Bronchial epithelial cell (primary cell): ENCODE measurements at places on chromosomes 1 and 21.

GRCh38 chr1:77631751-77632150, 50.7 kb downstream of the ZZZ3 start:
- DNase-seq, result no peak

DNA sequence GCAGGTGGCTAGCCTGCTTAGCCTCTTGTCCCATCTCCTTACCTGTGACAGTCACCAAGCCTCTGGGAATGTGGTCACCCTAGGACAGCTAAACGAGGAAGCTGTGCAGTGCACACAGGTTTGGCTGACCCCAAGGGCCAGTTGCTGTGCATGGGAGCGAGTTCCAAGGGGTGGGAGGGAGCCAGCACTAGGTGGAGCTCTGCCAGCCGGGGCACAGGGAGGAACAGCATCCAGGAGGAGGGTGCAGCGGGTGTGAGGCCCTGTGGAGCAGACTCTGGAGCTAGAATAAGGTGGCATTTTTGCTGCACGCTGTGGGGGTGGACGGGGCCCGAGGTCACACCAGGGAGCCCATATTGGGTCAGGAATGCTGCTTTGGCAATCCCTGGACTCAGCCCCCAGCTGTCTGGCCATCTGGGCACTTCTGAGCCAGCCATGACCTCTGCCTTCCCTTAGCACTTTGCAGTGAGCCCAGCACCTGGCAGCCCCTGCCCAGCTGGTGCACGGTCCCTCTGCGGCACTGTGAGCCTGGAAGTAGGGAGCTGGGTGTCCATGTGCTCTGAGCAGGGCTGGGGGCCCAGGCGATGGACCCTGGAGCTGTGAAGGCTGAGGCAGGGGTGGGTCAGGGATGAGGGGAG, 8.7 kb downstream of the PDXK start:
- DNase-seq, result no peak

GRCh38 chr1:17433261-17433660, 6.2 kb downstream of the RCC2 start:
- no peak for DNase-seq

- DNase-seq, result no peak
These were observed 8.3 kb downstream of the OTUD7B start for GRCh38 chr1:150002217-150002616.

DNA sequence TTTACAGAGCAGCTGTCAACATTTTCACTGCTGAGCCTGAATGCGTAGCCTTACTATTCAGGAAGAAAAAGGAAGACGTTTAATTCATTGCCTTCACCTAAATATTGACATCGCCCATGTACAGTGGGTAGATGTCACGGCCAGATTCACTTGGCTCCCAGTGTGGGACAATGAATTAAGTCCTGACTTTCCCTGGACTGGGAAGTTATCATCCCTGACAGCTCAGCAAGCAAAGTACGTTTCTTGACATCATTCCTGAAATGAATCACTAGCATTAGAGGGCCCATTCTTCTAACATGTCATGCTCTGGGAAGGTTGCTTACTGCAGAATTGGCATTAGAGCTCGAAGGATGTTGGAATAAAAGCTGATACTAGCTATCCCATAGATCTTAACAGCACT, 37.8 kb downstream of the LRRC53 start:
- DNase-seq, result no peak

DNA sequence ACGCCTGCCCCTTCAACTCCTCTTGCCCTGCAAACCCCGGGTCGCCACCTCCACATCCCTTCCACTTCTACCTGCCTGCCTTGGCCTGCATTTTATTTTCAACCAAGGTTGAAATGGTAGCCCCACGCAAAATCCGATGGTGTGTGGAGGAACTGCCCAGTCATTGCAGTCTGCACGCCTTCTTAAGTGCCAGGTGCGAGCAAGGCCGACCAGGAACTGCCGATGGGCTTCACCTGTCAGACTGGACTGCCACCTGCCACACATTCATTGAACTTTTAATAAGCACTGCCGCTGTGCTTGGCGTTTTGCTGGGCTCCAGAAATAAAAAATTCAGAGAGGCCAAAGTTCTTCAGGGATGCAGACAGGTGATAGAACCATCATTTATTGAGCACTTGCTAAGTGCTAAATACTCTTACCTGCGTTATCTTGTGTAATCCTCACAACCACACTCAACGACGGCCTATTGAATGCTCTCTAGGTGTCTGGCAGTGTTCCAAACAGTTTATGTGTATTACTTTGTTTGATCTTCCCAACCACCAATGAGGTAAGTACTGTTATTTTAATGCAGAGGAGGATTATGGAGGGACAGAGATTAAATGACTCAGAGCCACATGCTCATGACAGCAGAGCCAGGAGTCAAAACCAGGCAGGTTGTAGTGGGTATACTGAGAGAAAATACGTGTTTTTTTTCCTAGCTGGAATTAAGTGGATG, 36.2 kb downstream of the CACHD1 start:
- DNase-seq, result peak; percentile 86

GRCh38 chr1:243708210-243708609, 141.8 kb downstream of the AKT3 start:
- peak; percentile 15 for DNase-seq

- no peak for DNase-seq
These were observed 7.0 kb downstream of the RPS6KA1 start for GRCh38 chr1:26536521-26536920.

- DNase-seq, result peak; percentile 19
These were observed 505 bp upstream of the GNPAT start for GRCh38 chr1:231240531-231240882.

GRCh38 chr21:24188506-24188905, 1418.8 kb downstream of the MRPL39 start:
- DNase-seq, result no peak

DNA sequence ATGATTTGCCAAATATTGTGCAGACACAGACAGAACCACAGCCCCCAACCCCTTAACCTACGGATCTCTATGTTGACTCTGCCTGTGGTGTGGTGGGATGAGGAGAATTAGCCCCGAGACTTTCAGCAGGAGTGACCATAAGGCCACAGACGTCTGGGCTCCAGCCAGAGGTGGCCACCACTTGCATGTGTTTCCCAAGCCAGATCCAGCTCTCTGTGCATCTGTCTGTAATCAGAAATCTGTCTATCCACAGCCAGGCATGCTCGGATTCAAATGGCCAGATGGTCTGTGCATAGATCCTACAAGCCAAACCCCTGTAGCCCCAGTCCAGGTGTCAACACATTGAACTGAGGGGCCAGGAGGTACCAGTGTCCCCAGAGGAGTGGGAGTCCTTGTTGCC, 140.6 kb downstream of the SYF2 start:
- no peak for DNase-seq

DNA sequence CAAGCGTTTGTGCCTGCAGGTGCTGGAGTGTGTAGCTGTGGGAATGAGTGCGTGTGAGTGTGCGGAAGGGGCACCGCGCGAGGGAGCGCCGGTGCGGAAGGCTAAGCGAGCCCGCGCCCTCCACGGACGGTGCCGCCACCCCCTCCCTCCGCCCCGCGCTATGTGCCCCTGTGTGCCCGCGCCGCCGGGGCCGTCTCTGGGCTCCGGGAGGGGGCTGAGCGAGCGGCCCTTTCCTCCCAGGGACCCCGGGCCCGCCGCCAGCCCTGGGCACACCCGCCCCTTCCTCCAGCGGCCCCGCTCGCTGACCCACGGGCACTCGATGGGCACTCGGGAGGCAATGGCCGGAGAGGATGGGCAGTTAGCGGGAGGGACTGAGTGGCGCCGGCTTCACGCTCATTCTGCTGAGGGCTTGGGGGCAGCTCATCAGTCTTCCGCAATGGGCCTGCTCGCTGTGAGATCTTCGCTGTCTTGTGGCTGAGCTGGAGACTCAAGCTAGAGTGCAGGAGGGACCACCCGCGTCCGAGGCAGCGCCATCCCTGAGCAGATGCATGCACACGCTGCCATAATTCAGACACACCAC, 8.6 kb upstream of the ADGRB2 start:
- no peak for DNase-seq

GRCh38 chr1:30807318-30808066, 49.9 kb upstream of the LAPTM5 start:
- no peak for DNase-seq

DNA sequence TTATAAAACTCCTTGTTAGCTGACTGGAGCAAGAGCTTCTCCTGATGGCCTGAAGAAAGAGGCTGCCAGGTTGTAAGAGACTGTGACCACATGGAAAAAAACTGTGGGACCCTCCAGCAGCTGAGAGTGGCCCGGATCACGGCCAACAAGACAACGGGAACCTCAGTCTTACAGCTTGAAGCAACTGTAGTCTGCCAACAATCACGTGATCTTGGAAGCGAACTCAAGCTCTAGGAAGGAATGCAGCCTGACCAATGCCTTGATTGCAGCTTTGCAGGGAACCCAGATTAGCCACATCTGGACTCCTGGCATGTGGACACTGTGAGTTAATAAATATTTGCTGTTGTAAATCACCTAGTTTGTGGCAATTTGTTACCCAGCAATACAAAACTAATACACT, 442.6 kb upstream of the PRMT6 start:
- DNase-seq, result no peak

DNA sequence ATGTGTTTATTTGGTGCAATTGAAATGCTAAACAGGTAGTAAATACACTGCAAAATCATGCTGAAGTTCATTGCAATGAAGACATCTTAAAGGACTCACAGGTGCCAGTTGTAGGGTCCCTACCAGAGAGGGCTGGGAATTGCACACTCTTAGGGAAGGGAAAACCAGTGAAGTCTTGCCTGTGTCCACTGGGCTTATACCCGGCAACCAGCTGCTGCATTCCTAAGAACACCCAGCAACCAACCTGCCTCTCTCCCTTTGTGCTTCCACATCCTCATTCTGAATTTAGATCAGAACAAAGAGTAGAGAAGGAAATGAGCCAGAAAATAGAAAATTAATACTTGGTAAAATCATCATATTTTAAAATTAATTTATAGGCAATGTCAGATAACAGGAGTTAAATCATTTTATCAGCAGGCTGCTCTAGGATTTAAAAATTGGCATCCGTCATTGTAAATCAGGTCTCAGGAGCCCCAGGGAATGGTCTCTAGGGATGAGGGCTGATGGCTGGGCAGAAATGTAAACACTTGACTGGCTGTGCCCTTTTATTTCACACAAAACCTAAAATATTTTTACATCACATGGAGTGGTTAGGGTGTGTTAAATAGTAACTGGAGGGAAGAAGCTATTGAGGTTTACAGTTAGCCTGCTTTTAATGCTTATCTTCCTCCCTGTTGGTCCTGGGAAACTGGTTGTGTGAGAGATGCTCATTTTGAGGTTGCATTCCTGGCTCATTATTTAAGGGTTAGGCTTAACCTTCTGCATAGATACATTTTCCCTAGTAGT, 31.3 kb downstream of the PTGFRN start:
- no peak for DNase-seq

DNA sequence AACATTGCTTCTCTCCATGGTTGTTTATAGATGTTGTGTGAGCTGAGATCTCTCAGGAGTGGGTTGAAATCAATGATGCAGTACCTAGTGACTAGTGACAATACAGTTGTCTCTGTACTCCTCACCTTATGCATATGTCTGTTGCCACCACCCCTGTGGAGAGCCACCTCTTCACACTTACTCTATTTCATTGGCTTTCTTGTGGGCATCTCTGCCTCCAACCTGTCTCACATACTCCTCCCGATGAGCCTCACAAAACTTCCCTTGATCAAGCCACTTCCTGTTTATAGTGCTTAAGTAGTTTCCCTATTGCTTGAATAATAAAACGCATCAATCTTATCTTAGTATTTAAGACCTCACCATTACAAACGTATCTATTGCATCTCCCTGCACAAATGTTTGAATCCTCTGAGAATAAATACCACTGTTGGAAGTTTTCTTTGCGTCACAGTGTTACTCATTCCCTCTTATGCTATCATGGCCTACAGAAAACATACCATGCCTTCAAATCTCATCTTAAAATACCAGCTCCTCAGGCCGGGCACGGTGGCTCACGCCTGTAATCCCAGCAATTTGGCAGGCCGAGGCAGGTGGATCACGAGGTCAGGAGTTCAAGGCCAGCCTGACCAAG, 54.7 kb upstream of the GREM2 start:
- DNase-seq, result no peak

- DNase-seq, result no peak
These were observed 160.2 kb upstream of the IRF2BP2 start for GRCh38 chr1:234769986-234770795.

DNA sequence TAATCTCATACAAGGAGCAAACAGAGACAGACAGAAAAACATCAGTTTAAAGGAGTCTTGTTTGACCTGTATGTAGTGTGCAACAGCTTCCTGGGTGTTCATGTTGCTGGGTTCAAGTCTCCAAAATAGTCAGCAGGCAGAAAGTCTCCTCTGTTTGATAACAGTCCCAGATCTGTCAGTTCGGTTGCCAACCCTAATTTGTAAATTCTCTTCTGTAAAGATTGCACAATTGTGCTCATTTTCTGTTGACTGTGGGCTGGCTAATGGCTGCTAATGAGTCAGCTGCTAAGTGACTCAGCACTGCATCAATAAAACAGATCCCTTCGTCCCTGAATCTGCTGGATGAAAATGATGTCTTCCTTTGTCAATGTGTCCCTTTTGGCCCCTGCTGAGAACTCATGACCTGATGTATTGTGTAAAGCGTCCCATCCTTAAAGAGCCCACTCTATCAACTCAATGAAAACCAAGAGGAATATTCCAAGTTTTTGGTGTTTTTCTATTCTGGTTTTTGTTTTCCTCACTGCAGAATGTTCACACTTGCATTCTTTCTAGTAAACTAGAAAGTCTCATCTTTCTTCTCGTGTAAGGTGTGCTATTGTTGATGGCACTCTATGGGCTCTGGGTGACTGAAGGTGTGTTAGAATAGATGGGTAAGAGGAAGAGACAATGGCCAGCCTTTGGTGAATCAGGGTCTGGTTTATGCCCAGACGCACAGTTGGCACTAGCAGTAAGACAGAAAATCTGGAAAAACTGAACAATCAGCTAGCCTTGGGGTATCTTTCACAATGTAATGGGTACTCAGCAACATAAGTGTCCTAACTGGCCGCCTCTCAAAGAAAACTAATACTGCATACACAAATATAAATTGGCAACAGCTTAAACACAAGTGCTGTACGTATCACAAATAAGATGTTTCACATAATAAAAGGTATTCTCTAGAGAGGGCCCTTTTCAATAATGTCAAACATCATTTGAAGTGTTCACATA, 75.1 kb upstream of the SIPA1L2 start:
- DNase-seq, result peak; percentile 96
